NCI-H1048 (cell line): ENCODE measurements at places on chromosomes 3 and 15.

DNA sequence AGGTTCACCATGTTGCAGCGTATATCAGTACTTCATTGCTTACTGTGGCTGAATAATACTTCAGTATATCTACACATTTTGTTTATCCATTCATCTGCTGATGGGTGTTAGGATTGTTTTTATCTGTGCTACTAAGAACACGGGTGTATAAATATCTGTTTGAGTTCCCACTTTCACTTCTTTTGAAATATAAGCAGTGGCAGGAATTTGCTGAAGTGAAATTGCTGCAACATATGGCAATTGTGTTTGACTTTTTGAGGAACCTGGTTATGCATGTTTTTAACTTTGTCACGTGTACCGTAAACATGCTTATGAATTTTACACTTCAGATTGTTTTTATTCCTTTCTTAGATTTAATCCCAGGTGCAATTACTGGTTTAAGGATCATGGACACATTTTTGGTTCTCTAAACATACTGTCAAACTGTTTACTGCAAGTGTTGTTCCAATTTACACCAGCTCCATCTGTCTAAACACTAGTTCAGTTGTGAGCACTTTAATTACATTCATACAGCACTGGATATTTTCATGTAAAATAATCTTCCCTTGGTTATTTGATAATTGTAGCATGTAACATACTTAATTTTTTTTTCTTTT lies 23.1 kb downstream of the TRAK1 start:
- DNase-seq = no peak

- DNase-seq = no peak
Observed at GRCh38 chr3:122555275-122556071, 8.6 kb downstream of the PARP9 start.

DNA sequence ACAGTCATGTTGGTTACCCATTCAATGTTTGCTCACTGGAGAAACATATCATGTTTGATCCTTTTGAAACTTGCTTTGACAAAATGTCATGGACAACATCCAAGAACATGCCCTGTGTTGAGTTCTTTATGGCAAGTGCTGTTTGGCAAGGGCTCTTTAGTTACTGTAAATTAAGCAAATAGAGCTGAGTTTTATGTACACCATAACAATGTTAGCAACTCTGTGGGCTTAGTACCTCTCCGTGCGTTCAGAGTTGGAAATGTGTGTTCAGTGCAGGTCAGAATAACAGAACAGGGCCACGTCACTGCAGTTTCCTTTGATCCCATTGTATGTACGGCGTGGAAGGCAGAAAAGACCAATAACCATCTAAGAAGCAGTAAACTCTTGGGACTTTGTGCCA lies 132.5 kb downstream of the MYRIP start:
- no peak for DNase-seq

DNA sequence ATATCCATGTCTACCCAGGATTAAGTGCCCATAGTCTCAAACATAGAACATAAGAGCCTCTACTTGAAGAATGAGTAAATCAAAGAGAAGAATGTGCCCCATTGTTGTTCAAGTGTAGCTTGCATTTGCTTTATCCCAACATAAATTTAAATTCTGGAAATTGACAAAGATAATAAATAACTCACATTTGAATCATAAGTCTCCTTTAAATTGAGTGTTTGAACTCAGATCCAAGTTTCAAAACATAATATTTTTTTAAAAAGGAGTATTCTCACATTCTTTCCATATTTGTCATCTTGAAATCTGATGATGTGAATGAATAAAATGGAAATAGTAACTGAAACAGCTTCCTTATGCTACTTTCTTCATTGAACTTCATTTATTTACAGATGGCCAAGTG lies 135.2 kb downstream of the MECOM start:
- no peak for DNase-seq

- DNase-seq = no peak
Observed at GRCh38 chr3:171895291-171895690, 52.1 kb downstream of the TMEM212 start.
